ENCODE measurements at places on chromosomes 6 and 20. TPM values are rescaled to one million over a fixed set of nuclear protein-coding genes. Genes with fewer than 3 reads are reported as not detected.

GRCh38 chr20:1005452-1006027 is 3.4 kb upstream of the RSPO4 start:
- DNase-seq, result no peak

Gene MRAP2
- not detected for total RNA-seq

Gene MANEA
- 7.4 TPM for total RNA-seq

DNA sequence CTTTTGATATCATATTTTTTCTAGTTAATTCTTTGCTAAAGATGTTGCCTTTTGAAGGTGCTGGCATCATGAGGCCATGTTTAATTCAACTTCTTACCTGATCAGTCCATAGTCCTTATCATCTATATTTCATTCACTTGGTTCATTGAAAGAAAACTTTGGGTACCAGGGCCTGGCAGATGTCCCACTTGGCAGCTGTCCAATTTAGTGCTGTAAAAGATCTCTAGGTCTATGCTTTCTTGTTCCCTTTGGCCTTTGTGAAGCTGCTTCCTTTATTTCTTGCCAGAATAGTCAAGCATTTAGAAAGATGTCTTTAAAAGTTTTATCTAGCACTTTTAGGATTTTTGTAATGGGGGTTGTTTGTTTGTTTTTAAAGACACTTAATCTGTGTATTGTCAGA is 61.7 kb upstream of the EYA4 start:
- DNase-seq, result no peak

DNA sequence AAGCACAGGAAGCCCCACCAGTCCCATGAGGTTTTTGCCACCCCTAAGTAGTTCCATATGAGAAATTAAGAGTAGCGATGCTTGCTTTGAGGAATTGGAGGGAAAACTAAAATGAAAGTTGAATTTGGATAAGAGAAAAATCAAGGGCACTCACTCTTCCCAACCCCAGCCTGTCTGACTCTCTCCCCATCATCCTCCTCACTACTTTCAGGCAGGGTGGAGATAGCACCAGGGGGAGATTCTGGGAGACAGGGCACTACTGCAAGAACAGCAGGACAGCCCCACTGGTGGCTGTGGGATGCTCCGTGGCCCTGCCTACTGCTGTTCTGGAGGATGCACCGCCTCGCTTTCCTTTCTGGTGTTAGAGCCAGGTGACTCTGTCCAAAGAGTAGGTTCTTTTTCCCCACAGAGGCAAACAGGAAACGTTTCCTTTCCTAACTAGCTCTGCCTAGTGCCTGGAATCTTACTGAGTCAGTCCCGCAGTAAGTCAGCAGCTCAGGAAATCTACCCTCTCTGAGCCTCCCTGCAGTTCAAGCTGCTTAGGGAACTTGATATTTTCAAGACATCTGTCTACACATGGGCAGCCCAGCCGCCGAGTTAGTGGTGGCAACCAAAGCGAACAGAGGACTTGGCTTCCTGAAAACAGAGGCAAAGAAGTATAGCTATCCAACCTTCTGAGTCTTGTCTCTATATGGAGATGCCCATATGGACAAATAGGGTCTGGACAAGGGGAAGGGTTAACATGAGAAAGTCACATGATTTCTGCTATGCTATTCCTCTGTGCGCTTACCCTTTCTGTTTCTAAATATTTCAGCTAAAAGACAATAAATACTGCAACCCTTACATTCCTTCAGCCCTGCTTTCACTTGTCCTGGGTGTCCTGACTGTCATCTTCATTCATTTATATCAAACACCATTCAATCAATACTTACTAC is 11.4 kb downstream of the HLA-E start:
- no peak for DNase-seq

GRCh38 chr6:110741517-110741916 is 73.8 kb downstream of the CDK19 start:
- DNase-seq, result no peak

DNA sequence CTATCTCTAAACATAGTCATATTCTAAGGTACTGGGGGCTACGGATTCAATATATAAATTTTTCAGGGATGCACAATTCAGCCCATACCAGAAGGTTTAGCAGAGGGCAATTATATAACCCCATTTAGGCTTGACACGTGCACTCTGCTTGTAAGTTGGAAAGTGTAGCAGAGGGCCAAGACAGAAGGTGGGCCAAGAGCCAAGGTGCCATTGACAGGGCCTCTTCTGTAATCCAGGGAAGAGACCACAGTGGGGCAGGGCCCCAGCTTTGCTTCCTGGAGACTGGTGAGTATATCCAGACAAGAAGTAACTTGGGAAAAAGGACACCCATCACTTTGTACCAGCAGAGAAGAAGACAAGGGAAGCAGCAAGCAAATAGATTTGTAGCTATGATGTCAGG is 672.4 kb upstream of the MARCKS start:
- no peak for DNase-seq

Gene BCKDHB
- total RNA-seq, result 15.2 TPM

DNA sequence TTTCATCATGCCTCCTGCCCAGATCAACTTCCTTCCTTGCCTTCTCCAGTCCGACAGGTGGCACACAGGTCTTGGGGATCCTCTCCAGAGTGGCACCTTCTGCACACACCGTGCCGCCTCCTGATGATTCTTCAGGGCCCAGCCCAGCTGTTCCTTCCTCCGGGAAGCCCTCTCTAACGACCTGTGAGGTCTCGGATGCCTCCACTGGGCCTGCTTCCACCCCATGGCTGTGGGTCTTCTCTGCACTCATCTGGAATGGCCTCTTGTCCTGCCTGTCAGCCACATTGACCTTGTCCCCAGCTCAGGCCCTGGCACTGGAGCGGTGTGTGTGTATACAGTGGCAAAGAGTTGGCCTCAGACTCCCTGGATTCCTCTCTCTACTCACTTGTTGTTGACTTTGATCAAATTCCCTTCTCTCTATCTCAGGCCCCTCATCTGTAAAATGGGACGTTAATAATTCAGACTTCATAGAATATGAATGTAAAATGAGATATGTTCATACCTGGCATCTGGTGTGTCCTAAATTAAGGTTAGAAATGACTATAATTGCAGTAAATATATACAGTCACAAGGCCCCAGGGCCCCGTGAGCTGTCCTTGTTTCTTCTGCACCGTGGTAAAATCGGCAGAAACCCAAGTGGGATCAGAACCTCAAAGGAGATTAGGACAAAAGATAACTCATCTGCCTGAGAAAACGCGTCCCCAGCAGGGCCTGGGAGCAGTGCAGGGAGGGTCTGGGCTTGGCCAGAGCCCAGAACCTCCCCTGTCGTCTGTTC is 1.5 kb downstream of the FAM210B start:
- DNase-seq, result no peak

Gene OR2B6
- total RNA-seq, result not detected

DNA sequence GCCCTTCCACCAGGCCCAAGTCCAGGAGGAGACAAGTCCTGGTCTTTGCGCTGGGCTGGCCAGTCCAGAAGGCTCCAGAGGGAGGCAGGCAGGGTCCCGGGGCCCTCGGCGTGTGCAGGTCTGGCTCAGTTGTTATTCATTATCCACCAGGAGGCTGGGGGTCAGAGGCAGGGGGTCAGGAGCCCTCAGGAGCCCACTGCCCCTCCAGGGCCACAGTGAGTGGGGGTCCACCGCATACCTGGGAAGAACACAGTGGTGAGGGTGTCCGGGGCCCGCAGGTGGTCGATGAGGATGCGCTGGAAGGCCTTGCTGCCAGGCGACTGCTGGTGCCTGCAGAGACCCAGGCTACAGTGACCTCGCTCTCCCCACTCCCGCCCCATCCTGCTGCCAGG is 4.4 kb upstream of the C20orf144 start:
- no peak for DNase-seq

Gene LTB
- total RNA-seq, result 493 TPM

Measured in CD4-positive, CD25-positive, alpha-beta regulatory T cell (primary cell).